ENCODE measurements at places on chromosomes 16 and 17.

- no peak for DNase-seq
Measured at GRCh38 chr16:71902656-71903365, 7.5 kb downstream of the IST1 start.

- DNase-seq, result no peak
Measured at GRCh38 chr16:82650804-82651203, 24.0 kb downstream of the CDH13 start.

- no peak for DNase-seq
Measured at GRCh38 chr17:46200197-46200596, 7.0 kb upstream of the KANSL1 start.

DNA sequence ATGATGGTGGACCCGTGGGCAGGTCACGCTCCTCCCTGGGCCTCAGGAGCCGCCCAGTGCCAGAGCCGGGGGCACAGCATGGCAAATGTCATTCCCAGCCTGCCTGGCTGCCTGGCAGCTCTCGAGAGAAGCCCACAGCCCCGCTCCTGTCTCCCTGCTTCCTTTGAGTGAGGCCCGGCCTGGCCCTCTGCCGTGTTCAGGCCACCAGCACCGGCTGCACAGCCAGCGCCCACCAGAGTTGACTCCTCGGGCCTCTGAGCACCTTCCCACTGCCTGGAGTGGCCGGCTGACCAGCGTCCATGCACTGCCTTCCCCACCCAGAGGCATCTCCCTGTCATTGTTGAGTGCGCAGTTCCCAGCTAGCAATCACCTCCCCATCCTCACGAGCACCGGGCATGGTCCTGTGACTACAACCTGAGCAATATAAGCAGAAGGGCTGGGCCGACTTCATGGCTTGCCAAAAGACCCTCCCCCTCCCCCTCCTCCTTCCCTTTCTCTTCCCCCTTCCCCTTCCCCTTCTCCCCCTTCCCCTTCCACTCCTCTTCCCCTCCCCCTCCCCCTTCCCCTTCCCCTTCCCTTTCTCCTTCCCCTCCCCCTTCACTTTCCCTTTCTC lies 11.9 kb upstream of the SLC38A10 start:
- no peak for DNase-seq

DNA sequence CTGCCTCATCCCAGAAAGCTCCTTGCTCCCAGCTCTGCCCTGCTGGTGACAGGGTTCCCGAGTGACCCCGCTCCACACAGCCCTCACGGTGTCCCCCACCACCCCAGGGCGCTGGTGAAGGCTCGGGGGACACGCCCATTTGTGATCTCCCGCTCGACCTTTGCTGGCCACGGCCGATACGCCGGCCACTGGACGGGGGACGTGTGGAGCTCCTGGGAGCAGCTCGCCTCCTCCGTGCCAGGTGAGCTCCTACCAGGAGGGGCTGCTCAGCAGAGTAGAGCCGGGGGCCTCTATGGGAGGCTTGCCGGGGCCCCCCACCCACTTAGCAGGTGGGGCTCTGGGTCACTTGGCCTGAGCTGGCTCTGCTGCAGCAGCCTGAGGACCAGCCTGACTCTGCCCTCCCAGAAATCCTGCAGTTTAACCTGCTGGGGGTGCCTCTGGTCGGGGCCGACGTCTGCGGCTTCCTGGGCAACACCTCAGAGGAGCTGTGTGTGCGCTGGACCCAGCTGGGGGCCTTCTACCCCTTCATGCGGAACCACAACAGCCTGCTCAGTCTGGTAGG lies 11.2 kb downstream of the GAA start:
- peak; percentile 53 for DNase-seq

- peak; percentile 28 for DNase-seq
Measured at GRCh38 chr16:3646348-3646920, 8.1 kb upstream of the DNASE1 start.

GRCh38 chr16:311725-312124 lies 28.8 kb downstream of the PDIA2 start:
- DNase-seq, result no peak

DNA sequence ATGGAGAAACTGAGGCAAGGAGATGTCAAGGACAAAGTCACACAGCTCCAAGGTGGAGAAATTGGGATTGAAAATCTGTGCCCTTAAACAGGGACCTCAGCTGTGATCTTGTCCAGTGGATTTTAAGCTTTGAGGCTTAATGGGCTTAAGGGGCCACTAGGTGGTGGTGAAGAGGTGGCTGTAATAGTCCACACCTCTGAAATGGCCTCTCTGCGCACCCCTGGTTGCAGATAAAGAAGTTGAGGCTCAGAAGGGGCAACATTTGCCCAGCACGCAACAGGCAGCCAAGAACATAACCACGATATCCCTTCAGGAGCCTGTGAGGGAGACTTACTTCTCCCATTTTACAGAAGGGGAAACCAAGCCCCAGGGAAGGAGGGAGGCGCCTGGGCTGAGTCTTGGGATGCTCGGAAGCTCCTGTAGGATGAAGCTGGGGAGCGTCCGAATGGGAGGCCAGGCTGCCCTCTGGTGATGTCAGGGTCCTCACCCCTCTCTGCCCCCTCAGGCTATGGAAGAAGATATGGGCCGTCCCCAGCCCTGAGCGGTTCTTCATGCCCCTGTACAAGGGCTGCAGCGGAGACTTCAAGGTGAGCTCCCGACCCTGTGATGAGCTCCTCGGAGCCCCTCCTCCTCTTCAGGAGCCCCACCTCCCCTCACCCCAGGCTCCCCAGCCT lies 43.7 kb downstream of the IL21R start:
- DNase-seq, result peak; percentile 58

GRCh38 chr16:21663889-21664647 lies at the start of gene OTOA:
TSS of gene OTOA (plus strand) at chr16:21663968. CDS start at chr16:21678515, 14,547 bp downstream.
- DNase-seq, result peak; percentile 70

- DNase-seq, result no peak
Measured at GRCh38 chr17:37643869-37644268, 623 bp upstream of the DDX52 start.

GRCh38 chr16:77738706-77739558 lies 16.6 kb downstream of the NUDT7 start:
- DNase-seq, result no peak

GRCh38 chr17:17225901-17226300 lies 11.1 kb downstream of the FLCN start:
- no peak for DNase-seq

GRCh38 chr17:56737421-56738161 lies 96.1 kb downstream of the C17orf67 start:
- DNase-seq, result no peak

- no peak for DNase-seq
Measured at GRCh38 chr17:82807562-82807961, 32.3 kb downstream of the ZNF750 start.

DNA sequence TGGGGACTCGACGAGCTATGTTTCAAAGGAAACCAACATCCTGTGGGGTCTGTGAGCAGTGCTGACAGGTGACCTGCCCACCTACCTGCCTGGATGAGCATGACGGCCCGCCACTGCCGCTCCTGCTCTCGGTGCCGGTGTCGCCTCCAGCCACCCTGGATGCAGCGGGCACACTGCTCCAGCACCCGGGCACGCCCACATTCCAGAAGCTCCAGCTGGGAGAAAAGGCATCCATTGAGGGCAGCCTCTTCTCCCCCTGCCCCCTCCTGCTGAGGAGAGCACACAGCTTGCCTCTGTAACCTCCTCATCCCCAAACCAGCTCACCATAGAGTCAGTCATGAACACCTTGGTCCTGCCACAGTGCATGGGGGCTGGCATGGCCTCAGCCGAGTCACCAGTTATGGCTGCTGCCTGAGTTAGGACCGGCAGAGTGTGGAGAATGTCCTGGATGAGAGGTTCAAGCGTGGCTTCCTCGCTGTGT lies 14.3 kb downstream of the ZNHIT3 start:
- DNase-seq, result peak; percentile 60

DNA sequence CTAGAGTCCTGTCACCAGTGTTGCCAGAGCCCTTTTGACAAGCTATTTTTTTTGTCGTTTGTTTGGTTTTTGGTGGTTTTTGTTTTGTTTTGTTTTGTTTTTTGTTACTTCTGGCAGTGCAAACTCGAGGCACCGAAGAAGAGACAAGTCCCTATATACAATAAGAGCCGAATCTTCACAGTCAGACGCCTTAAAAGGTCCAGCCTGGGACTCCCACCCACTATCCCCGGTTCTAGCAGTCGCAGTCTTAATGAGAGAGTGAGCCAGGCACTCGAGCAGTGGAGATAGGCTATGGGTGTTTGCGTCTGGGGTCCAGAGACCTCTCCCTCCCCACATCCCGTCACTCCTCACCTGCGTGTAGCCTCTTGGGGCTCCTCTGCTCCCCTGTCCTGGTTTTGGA lies 1.9 kb downstream of the OR1F1 start:
- DNase-seq, result no peak

DNA sequence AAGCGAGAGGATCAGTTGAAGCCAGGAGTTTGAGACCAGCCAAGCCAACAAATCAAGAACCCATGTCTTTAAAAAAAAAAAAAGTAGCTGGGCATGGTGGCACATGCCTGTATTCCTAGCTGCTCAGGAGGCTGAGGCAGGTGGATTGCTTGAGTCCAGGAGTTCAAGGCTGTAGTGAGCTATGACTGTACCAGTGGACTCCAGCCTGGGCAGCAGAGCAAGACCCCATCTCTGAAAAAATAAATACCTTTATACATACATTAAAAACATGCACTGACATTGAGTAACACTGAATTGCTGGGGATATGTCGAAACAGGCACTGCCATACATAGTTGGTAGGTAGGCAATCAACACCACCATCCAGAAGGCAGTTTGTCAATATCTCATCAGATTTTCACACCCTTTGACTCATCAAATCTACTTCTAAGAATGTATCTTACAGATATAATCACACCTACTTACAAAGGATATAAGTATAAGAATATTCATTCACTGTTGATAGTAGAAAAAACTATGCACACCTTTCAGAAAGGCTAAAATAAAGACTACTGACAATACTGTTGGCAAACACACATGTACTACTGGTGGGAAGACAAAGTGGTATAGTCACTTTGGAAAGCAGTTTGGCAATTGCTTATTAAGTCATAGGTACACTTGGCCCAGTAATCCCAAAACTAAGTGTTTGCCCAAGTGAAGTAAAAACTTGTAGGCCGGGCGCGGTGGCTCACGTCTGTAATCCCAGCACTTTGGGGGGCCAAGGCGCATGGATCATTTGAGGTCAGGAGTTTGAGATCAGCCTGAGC lies 6.4 kb upstream of the CEP20 start:
- no peak for DNase-seq

DNA sequence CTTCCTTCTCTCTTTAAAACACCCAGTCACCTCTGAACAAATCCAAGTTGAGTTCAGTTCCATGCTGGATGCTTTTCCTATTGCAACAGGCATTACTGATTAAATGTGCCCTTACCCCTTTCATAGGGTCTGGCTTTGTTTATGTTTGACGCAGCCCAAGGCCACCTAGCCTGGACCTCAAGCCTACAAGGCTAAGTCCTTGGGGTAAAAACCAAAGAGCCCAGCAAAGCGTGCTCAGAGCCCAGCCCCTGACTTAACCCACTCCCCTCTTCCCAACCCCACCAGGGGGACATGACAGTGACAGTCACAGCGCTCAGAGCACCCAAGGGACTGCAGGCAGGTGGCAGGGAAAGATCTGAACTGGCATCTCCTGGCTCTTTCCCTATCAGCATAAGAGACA lies 200.6 kb downstream of the XYLT1 start:
- DNase-seq, result no peak

DNA sequence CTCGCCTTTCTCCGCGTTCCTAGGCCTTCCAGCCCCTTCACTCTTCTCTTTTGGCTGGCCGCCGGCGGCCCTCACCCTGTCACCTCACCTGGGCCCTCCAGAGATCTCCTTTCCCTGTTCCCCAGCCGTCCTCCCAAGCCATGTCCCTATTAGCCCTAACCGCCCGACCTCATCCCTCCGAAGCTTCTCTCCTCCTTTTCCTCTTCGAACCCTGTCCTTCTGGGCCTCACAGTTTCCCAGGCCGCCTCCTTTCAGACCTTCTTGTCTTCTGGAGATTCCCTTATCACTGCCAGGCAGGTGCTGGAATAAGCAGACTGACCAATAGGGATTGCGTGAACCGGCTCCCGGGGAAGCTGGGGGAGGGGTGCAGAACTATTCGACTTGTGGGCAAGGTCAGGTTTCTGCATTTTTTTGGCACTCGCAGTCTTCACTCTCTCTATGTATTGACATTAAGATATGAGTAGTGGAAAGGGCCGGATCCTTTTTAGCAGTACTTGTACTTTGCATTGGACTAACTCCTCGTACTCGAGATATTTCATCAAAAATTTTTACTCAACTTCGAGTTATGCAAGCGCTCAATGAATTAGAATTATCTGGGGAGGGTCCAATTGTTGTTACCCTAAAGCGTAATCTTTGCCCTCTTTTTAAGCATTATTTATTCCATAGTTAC lies 690 bp downstream of the RHOT1 start:
- peak; percentile 70 for DNase-seq

GRCh38 chr16:24273508-24274182 lies 17.5 kb downstream of the CACNG3 start:
- no peak for DNase-seq

DNA sequence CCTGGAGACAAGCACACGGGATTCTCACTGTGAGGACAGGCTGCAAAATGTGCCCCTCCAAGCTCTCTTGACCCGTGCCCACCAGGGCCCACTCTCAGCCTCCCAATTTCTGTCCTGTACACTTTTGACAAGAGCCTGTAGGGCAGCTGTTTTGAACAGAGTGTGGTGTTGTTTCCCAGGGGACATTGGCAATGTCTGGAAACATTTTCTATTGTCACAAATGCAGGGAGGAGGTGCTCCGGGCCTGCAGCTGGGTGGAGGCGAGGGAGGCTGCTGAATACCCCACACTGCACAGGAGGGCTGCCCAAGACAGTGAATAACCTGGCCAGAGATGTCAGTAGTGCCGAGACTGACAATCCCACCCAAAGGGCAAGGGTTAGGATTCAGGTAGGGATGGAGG lies 10.5 kb downstream of the CEP295NL start:
- no peak for DNase-seq

DNA sequence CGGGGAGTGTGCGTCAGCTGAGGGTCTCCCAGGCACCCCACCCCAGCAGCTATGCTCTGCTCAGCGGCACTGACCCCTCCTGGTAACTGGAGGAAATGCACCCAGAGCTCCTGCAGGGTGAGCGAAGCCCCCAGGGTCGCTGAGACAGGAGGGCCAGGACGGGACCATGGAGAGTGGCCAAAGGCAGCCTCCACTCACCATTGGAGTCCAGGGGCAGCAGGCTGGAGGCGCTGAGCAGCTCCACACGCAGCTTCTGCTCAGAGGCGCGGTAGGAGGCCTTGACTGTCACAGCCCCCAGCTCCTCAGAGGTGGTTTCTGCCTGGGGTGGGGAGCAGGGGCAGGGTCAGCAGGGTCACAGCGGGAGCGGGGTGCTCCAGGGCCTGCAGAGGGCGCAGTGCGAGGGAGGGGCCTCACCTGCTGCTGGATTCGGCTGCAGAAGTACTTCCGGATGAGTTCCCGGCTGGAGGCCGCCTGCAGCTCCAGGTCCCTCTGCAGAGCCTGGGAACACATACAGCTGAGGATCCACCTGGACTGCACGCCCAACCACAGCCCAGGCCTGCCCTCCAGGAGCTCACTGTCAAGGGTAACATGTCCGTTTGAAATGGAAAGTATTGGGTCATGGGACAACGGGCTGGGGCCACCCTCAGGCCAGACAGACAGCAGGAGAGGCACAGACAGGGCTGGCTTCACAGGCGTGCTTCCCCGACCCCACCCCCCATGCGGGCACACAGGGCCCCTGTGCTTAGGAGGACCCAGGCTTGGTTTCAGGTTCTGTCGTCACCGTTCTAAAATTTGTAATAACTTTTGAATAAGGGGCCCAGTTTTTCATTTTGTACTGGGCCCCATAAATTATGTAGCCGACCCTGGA lies 13.8 kb downstream of the UNC13D start:
- DNase-seq, result peak; percentile 75
